ENCODE measurements at places on chromosomes 1 and 21.

GRCh38 chr1:27668808-27669723, 2.9 kb downstream of the IFI6 start:
- peak; percentile 15 for DNase-seq

DNA sequence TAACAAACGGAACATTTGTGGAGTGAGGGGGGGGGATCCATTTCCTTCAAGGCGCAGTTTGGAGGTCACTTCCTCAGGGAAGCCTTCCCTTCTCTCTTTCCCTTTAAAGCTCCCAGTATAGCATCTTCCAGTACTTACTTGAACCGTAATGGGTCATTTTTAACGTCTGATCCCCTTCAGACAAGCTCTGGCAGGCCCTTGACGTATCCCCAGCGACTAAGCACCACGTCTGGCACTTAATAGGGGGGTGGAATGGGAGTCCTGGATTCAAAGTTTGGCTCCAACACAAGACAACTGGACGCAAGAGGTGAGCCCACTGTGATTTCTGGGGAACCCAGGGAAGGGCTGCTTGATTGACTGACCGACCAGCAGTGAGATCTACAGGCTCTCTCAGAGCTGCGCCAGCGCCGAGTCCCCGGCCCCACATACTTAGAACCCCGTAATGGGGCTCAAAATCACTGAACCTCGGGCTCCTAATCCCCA, 441 bp downstream of the YARS1 start:
- no peak for DNase-seq

GRCh38 chr1:176559878-176560277, 96.9 kb downstream of the PAPPA2 start:
- DNase-seq, result peak; percentile 57

GRCh38 chr1:81430955-81431623, 369.6 kb upstream of the ADGRL2 start:
- DNase-seq, result no peak

DNA sequence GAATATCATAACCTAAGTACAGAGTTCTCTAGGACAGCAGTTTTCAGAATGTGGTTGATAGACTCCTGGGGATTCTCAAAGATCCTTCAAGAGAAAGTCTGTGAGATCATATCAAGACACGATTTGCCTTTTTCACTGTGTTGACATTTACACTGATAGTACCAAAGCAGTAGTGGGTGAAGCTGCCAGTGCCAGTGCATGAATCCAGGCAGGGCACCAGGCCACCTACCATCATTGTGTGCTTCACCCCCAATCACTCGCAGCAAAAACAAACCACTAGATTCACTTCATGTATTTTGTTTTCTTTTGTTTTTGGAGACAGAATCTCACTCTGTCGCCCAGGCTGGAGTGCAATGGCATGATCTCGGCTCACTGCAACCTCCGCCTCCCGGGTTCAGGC, 23.9 kb downstream of the DNAJC16 start:
- no peak for DNase-seq

GRCh38 chr1:11031624-11032262, 15.3 kb downstream of the MASP2 start:
- DNase-seq, result no peak

GRCh38 chr1:162276493-162276892, 100.2 kb downstream of the SPATA46 start:
- DNase-seq, result no peak

GRCh38 chr21:31772674-31773555, 41.0 kb upstream of the SCAF4 start:
- no peak for DNase-seq

- no peak for DNase-seq
Measured at GRCh38 chr1:199955235-199955634, 72.3 kb upstream of the NR5A2 start.

GRCh38 chr1:63199706-63200335, 122.5 kb upstream of the FOXD3 start:
- no peak for DNase-seq

DNA sequence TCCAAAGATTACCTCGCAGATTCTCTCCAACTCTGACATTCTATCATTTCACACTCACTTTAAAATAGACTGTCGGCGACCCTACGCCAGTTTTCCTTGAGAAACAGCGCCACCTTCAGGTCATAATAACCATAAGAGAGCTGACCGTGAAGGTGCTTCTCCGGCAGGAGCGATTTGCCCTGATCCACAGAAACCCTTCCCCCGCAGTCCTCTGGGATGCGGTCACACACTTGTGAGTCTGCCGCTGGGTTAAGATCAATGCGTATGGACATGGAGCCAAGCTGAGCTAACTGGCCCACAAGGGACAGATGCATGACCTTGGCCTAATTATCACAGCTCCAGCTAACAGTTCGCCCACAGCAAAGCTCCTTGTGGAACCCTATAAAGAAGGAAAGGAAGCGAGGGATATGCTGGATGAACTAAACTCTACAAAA, 32.8 kb upstream of the IFNAR2 start:
- DNase-seq, result no peak

DNA sequence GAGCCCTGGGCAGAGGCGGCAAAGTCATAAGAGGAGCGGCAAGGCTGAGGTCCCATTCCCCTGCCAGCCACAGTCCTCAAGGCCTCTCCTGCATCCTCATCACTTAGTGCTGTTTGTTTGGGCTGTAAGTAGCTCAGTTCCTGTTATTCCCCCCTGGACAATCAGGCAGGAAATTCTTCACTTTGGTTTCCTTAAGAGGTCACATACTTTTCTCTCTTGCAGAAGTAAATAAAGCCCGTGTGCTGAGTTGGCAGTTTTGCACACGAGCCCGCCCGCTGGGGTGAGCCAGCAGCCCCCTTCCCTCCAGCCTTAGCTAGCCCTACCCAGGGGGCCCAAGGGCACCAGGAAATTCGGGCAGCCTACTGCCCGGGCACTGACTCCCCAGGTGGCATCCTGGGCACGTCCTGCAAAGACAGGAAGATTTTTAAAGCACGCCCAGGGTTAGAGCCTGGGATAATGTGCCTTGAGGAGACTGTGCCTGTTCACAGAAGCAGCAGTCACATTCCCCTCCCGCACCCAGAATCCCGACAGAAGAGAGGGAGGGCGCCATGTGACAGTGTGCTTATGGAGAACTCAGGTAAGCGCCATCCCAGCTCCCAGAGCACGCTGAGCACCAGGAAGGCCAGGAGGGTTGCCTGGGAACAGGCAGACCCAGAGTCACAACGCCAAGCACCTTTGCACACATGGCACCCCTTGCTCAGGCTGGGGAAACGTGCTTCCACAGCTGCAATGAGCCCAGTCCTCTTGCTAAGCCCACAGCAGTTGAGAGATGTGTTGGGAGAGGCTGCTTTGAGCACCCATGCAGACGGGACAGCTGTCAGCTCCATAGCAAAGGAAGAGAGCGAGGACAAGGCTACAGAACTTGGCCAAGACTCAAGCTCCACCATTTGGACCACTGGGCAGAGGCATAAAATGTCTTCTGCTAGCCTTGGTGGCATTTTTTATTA, 144.5 kb upstream of the TMEM51 start:
- no peak for DNase-seq

- no peak for DNase-seq
Measured at GRCh38 chr21:44359396-44359795, 6.0 kb downstream of the TRPM2 start.

DNA sequence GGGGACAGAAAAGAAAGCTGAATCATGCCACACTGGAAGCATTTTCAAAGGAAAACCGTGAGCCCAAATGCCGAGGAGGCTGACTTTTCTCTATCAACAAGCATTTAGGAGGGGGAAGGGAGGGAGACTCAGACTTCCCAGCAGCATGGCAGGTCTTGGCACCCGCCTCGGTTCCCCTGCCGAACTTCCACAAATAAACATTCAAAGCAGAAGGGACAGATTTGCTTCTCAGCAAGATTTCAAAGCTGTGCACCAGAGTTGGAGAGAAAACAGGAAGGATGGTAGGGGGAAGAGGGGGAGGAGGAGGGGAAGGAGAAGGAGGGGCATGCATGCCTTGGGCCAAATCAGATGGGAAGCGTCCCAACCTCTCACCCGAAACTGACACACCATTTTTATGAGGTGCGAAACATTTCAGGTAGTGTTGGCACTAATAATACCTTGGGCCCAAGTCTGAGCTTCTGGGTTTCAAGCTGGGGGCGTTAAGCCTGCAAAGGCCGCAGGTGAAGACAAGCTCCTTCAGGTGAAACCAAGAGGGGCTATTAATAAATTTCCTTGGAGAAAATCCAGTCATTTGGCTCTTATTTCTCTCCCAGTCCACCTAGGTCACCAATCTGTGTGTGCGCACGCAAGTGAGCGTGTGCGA, 26.4 kb downstream of the ABCA4 start:
- DNase-seq, result no peak

GRCh38 chr1:155173478-155174323, at the start of gene TRIM46:
TSS of gene TRIM46 (plus strand) at chr1:155173849. CDS start at chr1:155173967, 118 bp downstream.
- no peak for DNase-seq

DNA sequence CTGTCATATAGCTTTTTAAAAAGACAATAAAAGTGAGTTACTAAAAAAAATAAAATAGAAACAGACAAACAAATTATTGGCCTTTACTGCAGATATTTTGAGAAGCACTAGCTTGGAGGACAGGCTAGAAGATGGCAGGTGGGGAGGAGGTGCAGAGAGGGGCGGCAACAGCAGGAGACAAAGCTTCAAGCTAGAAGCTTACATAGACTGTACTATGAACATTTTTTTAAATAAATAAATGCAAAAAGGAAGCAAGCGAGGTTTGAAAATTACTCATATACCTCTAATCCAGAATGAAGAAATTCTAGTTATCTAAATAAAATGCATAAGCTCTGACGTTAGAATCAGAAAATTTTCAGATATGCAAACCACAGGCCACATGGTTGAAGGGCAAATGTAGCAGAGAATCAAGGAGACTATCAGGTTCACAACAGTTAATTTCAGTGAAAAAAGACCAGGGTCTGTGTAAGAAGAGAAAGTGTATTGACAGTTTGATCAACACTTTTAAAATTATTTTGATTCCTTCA, 54.9 kb downstream of the NRIP1 start:
- DNase-seq, result no peak

DNA sequence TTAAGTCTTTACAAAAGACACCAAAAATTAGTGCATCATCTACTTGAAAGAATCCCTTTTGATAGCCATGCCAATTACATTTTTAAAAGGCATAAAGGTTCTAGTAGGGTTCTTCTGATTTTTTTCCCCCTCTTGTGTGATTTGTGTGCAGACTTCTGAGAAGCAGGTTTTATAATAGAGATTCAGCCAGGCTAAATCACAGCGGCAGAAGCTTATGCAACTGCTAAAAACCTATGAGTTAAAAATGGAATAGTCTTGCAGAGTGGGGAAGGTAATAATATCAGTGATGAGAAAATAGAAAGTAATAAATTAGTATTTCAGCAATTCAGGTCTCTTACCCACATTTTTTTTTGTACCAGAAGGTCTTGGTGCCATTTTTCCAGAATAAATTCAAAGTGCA, 17.7 kb downstream of the STUM start:
- DNase-seq, result no peak

DNA sequence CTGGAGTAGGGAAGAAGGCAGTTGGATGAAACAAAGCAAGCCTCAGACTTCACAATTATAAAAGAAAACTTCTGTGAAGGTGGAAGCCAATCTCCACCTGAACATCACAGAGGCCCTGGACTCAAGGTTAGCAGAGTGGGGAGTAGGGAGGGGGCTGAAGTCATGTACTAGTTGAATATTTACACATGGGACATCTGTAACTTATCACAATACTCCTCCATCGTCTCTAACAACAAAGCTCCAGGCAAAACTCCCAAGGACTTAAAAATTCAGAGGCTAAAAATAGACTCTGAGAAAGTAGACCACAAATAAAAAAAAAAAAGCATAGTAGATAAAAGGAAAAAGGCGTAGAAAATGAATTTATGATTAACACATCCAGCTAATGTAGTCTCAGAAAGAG, 326.3 kb upstream of the PKN2 start:
- no peak for DNase-seq

DNA sequence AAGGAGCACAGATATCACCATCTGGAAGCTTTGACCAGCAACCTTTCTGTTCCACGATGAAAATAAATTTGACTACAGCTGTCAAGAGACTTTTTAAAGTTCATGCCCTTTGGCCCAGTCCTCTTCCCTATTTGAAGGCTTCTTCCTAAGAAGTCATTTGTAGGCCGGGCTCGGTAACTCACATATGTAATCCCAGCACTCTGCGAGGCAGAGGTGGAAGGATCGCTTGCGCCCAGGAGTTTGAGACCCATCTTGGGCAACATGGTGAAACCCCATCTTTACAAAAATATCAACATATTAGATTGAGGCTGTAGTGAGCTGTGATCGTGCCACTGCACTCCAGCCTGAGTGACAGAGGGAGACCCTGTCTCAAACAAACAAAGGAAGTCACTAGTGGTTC, 58.3 kb upstream of the IFFO2 start:
- DNase-seq, result no peak

GRCh38 chr1:23895082-23895481, 18.1 kb downstream of the CNR2 start:
- DNase-seq, result no peak

GRCh38 chr21:41755258-41755933, 11.5 kb downstream of the RIPK4 start:
- DNase-seq, result no peak

GRCh38 chr1:154328318-154329151, 3.2 kb downstream of the ATP8B2 start:
- no peak for DNase-seq

DNA sequence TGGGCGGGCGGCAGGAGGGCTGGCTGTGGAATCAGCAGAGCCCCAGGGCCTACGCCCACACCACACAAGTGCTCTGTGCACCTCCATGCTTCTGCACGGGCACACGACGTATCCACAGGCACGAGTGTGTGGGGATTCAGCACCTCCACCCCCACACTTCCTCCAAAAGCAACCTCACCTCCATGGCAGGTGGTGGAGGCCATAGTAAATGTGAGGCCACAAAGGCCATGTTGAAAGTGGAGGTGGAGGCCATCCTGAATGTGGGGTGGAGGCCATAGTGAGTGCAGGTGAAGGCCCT, 125.4 kb upstream of the VAMP3 start:
- DNase-seq, result no peak

DNA sequence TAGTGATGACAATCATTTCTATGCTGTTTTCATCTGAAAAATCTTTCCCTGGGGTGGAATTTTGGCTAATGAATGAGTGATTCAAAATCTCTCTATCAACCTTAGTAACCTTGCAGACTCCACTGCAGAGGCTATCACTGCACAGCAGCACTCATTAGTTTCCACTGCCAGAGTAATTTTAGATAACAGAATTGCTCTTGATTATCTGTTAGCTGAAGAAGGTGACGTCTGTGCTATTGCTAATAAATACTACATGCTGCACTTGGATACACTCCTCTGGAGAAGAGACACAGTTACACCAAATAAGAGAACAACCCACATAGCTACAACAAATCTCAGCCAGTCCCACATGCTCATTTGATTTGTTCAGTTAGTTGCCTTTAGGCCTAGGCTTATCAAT, 1348.4 kb downstream of the NCAM2 start:
- DNase-seq, result no peak

GRCh38 chr1:23178950-23179349, 10.3 kb upstream of the LUZP1 start:
- no peak for DNase-seq

GRCh38 chr1:28395181-28395580, 25.6 kb downstream of the PHACTR4 start:
- DNase-seq, result no peak

DNA sequence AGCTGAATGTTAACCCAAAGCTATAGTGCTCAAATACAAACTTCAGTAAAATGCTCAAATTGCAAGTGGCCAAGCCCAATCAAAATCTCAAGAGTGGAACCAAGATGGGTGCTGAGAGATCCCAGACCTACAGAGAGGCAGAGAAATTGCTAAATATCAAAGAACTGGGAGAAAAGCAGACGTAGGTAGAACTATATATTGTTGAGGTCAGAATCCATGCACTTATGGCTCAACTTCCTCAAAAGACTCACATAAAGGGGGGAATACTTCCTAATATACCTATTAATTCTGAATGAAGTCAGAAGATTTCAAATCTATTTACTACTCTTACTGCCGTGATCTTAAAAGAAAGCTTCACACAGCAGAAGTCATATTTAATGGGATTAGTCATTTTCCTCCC, 65.2 kb downstream of the PUM1 start:
- no peak for DNase-seq

Data from GOT3 (cell line).